ENCODE measurements at places on chromosomes 2 and 18.

DNA sequence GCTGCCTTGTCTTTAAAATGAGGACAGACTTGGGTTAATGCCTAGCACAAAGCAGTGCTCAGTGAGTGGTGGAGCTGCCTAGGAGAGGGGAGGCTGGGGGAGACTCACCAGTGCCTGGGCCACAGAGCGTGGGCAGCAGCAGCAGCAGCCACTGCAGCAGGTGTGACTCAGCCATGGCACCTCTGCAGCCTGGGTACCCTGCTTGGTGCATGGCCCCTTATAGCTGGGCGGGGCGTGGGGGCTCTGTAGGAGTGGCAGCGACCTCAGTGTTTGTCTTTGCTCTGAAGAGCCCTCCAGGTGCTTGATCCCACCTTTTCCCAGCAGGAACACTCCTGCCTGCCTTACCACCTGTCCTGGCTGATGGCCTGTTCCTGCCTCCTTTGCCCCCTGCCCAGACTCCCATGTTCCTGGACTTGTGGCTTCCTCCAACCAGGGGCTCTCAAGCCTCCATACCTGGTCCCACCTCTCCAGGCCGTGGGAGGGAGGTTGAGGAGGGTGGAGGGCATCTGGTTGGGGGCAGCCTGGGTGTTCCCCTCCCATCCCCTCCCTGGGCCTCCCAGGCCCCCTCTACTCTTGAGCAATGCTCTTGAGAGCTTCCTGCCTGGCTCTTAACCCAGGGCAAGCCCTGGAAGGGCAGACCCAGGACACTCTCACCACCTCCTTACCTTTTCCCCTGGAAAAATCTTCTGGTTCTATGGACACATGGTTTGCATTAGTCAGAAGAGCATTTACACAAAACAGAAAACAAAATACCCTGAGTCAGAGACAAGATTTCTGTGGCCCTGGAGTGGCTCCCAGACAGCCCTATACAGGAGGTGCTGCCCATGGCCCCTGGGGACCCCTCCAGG lies at the start of gene SFTPB:
Gene SFTPB (minus strand): TSS at position 191 of the 848 bp plus-strand sequence. CDS start 16 bp downstream, at position 175.
- DNase-seq, result no peak

DNA sequence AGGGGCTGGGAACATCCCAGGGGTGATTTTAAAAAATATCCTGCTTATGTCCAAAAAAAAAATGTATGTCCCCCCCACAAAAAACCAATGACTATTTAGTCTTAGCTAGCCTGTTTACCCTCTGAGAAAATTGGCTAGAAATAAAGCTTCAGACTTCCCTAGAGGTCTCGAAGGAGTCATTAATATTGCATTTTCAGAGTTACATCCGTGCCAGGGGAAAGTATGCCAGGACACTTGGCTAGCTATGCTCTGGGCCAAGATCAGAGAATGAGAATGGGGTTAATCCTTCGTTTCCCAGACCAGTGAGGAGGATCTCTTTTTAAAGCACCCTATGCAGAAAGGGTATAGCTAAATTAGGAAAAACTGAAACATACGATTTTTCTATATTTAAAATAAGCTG lies 183.6 kb downstream of the MC4R start:
- no peak for DNase-seq

GRCh38 chr2:201018636-201019035 lies 52.8 kb downstream of the HYCC2 start:
- DNase-seq, result no peak

DNA sequence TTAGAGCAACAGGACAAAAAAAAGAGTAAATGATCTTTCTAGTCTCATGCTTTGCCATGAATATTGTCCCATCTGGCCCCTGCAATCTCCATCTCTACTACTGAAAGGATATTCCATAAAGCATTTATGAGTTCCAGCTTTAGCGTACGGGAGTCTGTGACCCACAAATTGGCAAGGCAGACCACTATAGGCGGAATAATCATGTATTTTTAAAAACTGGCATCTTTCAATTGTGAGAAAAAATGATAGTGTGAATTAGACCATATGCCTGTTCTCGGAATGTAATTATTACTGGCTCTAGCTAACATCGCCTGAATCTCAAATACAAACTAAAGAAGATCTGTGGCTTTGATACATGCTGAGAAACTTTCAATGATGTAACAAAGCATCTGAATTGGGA lies 738.1 kb upstream of the NXPH2 start:
- DNase-seq, result no peak

DNA sequence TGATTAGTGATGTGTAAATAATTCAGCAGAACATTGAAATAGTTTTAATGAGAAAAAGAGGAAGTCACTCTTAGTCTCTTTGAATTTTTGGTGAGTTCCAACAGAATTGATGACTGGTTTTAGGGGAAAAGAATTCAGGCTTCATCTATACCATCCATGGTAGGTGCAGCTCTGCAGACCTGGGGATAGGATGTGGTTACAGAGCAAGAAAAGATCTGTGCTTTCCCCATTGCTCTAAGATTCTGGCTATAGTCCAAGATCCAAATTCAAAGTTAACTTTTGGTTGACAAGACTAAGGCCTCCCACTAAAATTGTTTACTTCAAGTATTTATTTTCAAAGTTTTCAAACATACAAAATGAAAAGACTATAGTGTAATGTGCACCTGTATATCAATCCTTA lies 3.6 kb downstream of the UGT1A10 start:
- DNase-seq, result no peak

DNA sequence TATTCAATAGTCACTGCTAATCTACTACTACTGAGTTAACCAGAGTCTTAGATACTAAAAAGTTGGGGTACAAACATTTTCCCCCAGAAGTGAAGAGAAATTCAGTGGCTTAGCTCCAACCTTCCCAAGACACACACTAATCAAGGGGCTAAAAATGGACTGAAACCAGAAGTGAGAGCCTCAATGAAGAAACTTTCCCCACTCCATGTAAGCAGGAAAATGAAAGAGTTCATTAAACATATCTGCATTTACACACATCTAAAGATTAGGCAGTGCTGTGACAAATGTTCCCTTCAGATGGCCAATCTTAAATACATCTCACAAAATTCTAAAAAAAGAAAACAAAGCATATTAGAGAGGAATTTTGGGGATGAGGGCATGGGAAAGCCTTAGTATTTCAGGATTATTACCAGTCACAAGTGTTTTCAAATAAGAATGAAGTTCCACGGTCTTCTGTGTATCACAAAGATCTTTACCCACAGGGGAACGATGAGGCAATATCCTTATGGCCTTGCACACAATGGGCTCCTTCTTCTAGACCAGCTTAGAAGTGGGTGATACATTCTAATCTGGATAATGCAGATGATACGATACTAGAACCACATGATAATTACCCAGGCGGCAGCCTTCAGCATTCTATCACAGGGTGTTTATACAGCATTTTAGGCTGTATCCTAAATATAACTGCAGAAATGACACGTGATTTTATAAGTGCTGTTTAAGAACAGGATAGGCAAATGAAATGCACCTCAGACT lies 17.1 kb downstream of the ANKRD44 start:
- DNase-seq, result peak; percentile 42

GRCh38 chr2:56465491-56465890 lies 281.7 kb downstream of the CCDC85A start:
- no peak for DNase-seq

DNA sequence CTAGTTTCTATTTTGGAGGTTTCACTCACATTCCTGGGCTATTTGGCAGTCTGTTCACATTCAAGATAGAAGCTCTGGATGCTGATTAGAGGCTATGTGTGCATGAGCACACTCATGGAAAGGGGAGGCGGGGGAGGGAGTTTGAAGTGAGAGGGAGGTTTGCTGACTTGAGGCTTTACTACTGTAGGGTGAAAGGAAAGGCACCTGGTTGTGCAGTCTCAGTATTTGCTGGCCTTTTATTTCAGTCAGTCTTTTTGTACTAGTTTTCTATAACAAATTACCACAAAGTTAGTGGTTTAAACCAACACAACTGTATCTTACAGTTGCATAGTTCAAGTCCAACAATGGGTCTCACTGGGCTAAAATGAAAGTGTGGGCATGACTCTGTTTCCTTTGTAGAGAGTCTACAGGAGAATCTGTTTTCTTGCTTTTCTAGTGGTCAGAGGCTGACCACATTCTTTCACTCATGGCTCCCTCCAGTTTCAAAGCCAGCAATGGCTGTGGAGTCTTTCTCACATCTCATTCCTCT lies 47.7 kb upstream of the NR4A2 start:
- DNase-seq, result no peak

DNA sequence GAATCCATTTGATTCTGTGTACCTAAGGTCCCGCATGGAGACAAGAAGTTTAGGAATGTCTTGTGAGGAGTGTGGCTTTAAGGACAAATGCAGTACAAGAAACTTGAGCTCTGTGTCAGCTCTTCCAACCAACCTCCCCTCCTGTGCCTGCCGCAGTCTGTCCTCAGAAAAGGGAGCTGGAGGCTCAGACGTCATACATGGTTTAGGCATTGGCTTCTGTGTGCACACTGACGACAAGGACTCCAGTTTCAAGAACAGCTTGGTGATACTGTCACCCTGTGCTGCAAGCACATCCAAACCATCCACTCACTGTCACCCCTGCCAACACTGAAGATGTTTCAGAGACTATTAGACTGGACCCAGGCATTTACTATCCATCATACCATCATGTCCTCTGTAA lies 470.4 kb downstream of the IRS1 start:
- no peak for DNase-seq

DNA sequence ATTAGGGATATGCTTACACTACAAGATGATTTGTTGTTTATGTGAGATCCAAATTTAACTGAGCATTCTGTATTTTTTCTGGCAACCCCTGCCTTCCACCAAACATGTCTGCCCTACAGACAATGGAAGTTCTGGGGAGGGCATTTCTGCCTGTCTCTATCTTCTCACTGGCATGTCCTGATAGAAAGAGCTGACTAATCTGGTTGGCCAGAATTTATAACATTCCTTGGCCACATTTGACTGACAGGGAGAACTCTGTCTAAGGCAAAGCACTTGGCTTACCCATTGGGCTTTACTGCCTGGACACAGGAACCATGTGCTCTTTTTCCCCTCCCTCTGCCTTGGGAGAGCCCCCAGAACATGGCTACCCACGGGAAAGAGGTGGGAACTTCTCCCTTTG lies 70.6 kb upstream of the TMEM178A start:
- DNase-seq, result no peak

GRCh38 chr18:63321291-63321690 lies 1.7 kb upstream of the BCL2 start:
- DNase-seq, result no peak

DNA sequence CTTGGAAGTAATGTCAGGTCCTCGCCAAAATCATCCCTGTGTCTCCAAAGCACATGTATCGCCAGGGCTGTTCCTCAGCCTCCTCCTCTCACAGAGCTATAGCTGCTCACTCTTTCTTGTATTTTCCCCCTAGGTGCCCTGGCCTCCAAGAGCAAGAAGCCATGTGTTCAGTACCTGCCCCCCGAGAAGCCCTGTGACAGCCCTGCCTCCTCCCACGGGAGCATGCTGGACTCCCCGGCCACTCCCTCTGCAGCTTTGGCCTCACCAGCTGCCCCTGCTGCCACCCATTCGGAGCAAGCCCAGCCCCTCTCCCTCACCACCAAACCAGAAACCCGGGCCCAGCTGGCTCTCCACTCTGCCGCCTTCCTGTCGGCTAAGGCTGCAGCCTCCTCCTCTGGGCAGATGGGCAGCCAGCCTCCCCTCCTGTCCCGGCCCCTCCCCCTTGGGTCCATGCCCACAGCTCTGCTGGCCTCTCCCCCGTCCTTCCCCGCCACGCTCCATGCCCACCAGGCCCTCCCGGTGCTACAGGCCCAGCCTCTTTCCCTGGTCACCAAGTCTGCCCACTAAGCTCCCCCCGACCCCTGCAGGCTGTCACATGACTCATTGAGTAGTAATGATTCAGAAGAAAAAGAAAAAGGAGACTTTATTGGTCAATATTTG lies 18.8 kb downstream of the TGOLN2 start:
- DNase-seq, result no peak

- DNase-seq, result no peak
These were observed 18.8 kb upstream of the RPRD1A start for GRCh38 chr18:36086186-36086585.

GRCh38 chr2:127080938-127081755 lies 25.8 kb downstream of the BIN1 start:
- DNase-seq, result peak; percentile 71

Measured in CD4-positive, alpha-beta T cell treated with Interleukin-6 for 4 hours (primary cell).